ENCODE measurements at places on chromosomes 5 and 9. TPM values are rescaled to one million over a fixed set of nuclear protein-coding genes. Genes with fewer than 3 reads are reported as not detected.

Gene TJP2
- total RNA-seq, result 168 TPM

DNA sequence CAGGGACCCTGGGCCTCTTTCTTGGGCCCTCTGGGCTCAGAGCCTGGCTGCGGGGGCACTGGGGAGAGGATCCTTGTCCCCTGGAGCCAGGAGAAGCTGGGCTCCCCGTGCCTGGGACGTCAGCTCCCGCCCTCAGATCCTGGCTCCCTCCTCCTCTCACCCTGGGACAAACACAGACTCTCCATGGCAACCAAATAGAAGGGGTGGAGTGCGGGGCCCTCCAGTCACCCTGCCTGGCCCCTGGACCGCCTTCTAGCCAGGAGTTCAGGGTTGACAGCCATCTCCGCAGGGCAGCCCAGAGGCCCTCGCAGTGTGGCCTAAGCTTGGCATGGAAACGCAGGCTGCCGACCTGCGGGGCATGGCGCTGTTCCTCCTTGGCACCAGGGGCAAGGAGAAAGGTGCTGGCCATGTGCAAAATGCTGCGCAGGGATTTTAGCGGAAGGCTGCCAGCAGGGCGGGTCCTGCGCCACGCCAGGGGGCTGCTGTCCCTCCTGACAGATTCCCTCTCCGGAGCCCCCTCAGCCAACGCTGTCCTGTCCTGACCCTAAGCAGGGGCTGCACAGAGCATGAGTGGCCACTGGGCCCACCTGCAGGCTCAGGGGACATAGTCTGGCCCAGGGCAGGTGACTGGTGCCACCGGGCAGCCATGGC, 1.0 kb downstream of the ZDHHC11 start:
- DNase-seq, result no peak

- DNase-seq, result no peak
Observed at GRCh38 chr9:93038918-93039317, 19.6 kb upstream of the SUSD3 start.

DNA sequence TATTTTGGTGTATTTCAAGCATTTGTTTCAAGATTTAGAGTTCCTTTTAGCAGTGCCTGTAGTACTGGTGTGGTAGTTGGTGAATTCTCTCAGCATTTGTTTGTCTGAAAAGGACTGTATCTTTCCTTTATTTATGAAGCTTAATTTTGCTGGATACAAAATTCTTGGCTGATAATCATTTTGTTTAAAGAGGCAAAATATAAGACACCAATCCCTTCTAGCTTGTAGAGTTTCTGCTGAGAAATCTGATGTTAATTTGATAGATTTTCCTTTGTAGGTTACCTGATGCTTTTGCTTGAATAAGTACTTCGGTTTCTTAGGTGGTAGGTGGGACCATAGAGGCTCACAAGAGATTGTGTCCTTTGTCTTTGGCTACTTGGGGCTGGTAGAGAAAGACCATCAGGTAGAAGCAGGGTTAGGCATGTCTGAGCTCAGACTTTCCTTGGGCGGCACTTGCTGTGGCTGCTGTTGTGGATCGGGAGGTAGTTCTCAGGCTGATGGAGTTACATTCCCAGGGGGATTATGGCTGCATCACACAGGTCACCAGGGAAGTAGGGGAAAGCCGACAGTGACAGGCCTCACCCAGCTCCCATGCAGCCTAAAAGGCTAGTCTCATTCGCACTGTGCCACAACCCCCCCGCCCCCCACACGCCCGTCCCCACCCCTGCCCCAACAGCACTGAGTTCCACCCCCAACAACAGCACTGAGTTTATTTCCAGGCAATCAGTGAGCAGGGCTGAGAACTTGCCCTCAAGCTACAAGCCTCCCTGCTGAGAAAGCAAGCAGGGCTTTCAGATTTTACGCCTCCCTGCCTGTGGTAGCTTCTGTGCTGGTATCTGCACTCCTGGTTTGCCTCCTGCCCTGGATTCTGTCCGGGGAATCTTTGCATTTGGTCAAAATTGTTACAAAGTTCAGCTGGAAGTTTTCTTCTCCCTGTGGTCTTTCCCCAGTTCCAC, 127.1 kb upstream of the GLRA1 start:
- DNase-seq, result no peak

- DNase-seq, result peak; percentile 8
Observed at GRCh38 chr5:177183766-177184360, 50.3 kb downstream of the NSD1 start.

DNA sequence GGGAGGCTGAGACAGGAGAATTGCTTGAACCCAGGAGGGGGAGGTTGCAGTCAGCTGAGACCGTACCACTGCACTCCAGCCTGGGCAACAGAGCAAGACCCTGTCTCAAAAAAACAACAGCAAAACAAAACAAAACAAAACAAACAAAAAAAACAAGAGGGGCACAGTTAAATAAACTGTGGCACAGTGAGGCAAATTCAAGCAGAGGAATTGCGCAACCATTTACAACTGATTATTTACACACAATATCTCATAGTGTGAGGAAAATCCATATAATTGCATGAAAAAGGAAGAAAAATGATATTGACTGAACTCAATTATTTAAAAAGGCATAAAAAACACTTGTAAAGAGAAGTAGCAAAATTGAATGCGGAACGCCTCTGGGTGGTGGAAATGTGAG, 161.5 kb downstream of the CRB2 start:
- DNase-seq, result no peak

DNA sequence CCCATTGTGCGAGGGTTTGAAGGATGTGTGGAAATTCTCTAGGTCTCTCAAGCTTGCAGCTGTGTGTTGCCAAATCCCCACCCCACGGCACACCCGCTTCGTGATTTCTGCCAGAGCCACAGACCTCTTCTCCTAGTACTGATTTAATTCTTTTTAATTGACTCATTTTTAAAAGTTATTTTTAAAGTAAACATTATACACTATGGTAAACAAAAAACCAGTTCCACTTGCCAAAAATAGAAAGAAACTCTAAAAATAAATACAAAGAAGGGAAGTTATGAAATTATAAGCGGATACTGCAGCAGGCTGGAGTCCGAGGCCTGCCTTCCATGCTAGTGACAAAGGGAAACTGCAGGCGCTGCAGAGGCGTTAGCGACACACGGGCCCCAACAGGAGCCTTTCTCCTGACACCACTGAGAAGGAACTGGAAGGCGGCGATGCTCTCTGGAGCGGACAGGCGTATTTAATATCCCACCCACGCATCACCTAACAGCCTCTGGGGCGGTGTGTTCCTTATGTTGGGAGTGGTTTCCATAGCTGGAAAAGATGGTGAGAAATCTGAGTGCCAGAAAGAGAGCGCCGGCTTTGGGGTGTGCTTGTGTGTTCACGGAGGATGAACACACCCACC, 122.5 kb downstream of the COL23A1 start:
- DNase-seq, result peak; percentile 29

DNA sequence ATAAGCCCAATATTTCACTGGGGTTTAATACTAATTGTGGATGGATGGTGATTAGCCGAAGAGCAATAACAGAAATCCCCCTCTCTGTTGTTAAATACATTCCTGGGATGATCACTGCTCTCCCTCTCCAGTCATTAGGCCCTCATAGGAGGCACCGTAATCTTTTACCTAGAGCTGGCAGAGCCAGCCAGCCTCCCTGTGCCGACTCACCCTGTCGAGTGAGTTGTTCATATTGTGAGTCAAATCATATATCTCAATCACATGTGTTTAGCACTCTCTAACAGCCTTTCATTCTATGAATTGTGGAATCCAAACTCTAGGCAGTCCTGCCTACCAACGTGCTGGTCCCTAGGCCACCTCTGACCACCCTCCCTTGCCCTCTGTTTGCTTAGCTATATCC, 771.0 kb downstream of the IRX1 start:
- no peak for DNase-seq

GRCh38 chr5:66981266-66982055, 215.1 kb downstream of the CD180 start:
- no peak for DNase-seq

GRCh38 chr5:123617561-123617960, 105.6 kb downstream of the CSNK1G3 start:
- DNase-seq, result no peak

- DNase-seq, result no peak
Observed at GRCh38 chr9:130024597-130024994, 18.4 kb downstream of the FNBP1 start.

DNA sequence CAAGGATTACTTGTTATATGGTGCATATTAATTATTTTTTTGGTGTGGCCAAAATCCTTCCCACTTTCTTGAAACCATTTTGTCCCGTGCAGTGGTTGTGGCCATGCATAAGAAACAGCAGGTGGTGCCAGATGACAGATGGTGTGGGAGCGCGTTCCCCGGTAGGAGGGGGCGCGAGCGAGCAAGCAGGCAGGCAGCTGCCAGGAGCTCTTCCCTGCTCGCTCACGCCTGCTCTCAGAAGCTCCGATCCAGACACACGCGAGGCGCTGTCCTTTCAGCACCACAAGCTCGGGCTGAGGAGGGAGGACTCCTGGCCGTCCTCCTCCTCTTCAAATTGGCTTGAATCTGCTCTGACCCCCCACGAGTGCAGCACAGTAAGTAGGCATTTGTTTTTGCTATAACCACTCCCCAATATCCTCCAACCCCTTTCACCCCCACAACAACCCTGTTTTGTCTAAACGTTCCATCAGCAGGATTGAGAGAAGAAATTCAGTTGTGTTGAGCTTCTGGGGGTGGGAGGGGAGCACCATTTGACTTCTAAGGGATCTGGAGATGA, at the start of gene NSG2:
NSG2 (plus strand) TSS at position 237 of the 556 bp plus-strand sequence. CDS start 1,050 bp downstream, outside the sequence.
- peak; percentile 24 for DNase-seq

Data from endothelial cell of umbilical vein (primary cell).